ENCODE measurements at places on chromosomes 5 and 9.

GRCh38 chr5:178577376-178577839 lies 12.8 kb downstream of the COL23A1 start:
- no peak for DNase-seq

DNA sequence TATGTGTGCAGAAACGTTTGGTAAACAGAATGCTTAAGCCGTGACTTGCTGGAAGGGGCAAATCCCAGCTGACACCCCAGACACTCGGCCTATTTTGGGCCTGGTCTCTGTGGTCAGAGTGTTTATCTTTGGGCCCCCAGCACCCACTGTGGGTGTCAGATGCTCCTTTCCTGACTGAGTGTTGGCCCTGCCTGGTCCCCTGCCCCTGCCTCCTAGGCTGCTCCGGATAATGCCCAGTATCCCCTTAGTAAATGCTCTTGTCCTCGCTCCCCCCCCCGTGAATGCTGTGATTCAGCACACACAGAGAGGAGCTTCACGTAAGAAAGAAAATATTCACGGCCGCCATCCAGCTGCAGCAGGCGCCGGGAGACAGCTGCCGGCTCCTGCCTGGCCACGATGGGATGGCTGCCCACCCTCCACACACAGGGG lies 11.3 kb upstream of the ANGPTL2 start:
- no peak for DNase-seq

DNA sequence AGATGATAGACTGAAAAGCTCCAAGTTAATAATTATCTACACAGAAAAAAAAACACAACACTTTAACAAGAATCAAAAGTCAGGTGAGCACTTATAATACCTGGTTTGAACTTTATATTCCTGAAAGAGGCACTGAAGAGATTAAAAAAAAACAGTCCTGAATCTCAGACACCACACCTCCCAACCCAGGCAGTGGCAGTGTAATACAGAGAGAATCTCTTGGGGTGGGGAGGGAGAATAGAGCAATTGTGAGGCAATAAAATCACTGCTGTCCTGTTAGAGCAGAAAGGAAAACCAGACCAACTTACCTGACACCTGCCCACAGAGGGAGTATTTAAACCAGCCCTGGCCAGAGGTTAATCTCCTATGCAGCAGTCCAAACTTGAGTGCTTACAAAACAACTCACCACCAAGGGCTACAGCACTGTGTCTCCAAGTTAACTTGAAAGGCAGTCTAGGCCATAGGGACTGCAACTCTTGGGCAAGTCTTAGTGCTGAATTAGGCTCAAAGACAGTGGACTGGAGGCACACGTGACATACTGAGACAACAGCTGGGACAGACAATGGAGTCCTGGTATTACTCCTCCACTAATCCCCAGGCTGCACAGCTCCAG lies 54.2 kb downstream of the SLCO4C1 start:
- no peak for DNase-seq

- DNase-seq, result peak; percentile 97
Measured at GRCh38 chr5:7245121-7245651, 150.8 kb upstream of the ADCY2 start.

- no peak for DNase-seq
Measured at GRCh38 chr5:88396000-88396535, 127.4 kb upstream of the TMEM161B start.

DNA sequence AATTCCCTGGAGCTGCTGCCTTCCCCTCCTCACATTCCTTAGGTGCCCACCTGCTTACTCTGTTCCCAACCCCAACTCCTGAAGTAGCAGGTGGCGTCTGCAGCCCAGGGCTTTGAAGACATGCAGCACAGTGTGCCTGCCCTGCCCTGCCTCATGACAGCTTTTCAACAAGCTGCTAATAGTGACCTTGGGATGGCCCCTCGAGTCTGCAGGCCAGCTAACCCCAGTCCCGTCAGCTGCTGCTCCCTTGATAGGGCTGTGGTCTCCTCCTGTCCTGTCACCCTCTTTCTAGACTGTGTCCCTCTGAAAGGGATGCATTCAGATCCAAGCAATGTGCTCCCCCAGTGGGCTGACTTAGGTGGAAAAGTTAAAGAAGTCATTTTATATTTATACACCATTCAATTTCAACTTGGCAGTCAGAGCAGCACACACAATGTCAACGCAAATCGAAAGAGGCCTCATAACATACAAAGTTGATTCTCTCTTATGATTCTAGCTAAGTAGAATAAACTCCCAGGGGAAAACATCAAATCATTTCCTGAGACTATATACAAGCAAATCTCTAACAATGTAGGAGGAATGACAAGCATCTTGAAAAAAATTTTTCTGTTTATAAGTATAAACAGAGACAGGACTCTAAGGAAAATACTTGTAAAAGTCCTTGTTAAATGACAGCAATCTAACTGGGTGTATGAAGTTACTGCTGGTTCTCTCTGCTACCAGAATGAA lies 37.9 kb downstream of the ADRB2 start:
- DNase-seq, result no peak

GRCh38 chr9:74138182-74138581 lies 359.0 kb upstream of the RORB start:
- no peak for DNase-seq

- DNase-seq, result no peak
Measured at GRCh38 chr9:89104821-89105220, 73.8 kb downstream of the SHC3 start.

GRCh38 chr5:120464627-120465435 lies 731 bp downstream of the PRR16 start:
- no peak for DNase-seq

DNA sequence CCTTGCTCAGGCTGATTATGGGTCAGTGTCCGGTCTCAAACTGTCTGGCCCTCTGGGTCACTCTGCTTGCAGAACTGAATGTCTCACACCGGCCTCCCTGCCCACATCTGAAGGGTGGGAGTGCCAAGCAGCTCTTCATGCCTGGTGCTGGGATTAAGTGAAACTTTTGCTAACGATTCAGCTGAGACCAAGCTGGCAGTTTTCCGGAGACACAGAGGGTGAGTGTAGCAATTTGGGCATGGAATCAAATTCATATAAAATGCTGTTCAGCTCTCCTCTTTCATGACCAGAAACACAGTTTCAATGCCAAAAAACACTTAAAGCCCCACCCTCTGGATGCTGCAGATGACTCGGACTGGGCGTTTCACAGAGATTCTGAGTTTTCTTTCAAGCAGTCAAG lies 207.5 kb downstream of the NXNL2 start:
- no peak for DNase-seq
